SJSA1 (cell line): ENCODE measurements at places on chromosomes 11 and 22.
A peak's percentile ranks its signal among the peaks of the same experiment; 100 is the strongest.

GRCh38 chr11:91365986-91366585 lies 858.5 kb upstream of the FAT3 start:
- DNase-seq: no peak

GRCh38 chr11:27673979-27674663 lies 26.1 kb downstream of the BDNF start:
- no peak for DNase-seq

DNA sequence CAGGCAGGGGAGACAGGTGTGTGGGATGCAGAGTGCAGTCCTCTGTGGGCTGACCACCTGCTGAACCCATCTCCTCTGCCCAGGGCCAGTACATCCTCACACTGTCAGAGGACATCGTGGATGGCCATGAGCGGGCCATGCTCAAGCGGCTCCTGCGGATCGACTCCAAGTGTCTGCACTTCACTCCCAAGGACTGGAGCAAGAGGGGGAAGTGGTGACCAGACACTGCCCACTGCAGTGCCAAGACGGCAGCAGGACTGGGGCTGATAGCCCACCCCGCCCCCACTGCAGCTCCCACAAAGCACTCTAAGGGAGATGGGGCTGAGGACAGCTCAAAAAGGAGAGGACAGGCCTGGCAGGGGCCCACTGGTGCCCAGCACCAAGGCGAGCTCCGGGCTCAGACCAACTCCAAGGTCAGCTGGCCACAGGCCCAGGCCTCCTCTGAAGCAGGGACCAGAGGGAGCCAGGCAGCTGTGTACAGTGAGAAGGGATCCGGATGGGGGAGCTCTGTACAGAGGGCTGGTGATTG lies 1.6 kb downstream of the RNASEH2C start:
- no peak for DNase-seq

GRCh38 chr22:26942637-26942957 lies 285.2 kb downstream of the MIAT start:
- DNase-seq: no peak

- DNase-seq: peak; percentile 62
These were observed 51.1 kb upstream of the EED start for GRCh38 chr11:86193297-86194095.

GRCh38 chr22:33261699-33262098 lies 203.5 kb upstream of the SYN3 start:
- DNase-seq: no peak

- no peak for DNase-seq
These were observed 24.9 kb downstream of the SCUBE2 start for GRCh38 chr11:9066433-9066925.

GRCh38 chr11:126494831-126495230 lies 139.3 kb downstream of the ST3GAL4 start:
- no peak for DNase-seq

DNA sequence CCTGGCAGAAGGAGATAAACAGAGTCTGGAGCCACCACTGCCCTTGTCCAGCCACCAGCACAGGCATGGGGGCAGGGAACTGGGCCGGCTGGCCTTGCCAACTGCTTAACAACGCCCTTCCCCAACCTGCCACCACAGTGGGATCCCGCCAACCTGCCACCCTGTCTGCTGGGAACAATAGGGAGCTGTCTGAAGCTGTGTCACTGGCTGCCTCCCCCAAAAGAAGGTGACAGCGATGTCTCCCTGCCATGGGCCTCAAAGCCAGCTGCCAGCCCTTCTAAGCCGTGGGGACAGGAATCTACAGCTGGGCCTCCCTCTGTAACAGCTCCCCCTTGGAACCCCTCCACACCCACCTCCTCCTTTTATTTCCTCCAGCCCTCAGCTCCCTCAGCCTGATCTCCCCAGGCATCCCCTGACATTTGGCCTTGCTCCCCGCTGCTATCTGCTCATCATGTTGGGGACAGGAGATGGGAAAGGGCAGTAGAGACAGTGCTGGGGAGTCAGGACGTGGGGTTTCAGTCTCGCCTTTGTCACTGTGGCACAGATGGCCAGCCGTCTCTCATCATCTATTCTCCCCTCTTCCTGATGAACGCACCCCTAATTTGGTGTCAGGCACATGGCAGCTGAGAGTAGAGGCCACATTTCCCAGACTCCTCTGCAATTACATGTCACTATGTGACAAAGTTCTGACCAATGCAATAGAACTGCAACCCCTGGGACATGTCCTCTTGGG lies 51.3 kb upstream of the PRDM11 start:
- no peak for DNase-seq

GRCh38 chr11:30914143-30914762 lies 328.1 kb upstream of the MPPED2 start:
- DNase-seq: peak; percentile 5

DNA sequence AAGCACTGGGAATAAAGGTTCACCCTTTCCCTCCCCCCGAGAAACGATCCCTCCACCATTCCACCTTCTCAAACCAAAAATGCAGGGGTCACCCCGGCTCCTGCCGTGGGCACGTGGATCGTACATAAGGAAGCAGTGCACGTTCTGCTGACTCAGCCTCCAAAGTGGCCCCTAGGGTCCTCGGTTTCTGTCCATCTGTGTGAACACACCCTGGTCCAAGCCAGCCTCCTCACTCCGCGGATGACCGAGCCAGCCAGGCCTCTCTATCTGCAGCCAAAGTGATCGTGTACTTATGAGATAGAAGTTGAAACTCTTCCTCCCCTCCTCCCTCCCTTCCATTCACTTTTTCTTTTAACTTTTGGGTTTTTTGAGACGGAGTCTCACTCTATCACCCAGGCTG lies 16.2 kb downstream of the C11orf24 start:
- no peak for DNase-seq

GRCh38 chr11:73464347-73464746 lies 88.1 kb downstream of the RELT start:
- no peak for DNase-seq

DNA sequence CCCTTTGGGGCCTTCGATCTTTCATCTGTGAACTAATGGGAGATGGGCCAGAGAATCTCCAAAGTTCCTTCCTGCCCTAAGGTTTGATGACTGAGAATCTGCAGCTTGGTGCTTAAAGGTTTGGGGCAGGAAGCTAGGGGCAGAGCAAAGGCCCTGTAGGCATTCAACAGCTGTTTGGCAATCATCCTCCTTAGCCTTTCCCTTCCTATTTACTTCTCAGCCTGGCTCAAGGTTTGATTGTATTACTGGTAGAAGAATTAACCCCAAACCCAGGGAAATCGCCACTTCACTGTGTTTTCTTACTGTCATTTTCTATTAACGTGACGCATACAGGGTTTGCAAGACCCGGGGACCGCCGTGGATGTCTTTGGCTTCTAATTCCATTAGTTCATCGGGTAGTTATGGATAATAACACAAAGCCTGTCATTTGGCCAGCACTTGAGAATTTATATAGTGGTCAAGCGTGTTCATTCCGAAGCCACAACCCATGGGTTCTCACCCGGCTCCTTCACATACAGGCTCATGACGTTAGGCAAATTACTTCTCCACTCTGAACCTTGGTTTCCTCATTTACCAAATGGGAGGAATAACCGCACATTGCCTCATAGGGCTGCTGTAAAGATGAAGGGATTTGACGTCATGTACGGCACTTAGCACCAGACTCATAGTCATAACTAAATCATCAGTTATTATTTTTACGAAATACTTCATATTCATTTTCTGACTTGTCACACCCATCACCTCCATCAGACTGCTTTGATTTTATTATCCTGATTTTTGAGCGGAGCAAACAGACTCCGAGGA lies 158.1 kb downstream of the FBXO7 start:
- no peak for DNase-seq

DNA sequence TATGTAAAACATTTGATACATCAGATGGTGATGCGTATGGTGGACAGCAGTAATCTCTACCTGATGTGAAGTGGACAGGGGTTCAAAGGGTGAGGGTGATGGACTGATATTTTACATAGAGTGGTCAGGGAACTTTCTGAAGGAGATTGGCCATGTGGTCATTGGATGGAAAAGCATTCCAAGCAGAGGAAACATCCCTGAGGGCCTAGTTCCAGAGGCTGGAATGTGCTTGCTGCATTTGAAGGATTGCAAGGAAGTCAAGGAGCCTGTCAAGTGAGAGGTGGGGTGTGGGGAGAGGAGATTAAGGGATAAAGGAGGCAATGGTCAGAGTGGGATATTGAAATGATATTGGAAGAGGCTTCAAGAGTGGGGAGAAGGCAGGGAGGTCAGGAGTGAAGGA lies 151.9 kb upstream of the NTM start:
- DNase-seq: no peak

- DNase-seq: no peak
These were observed 44.9 kb upstream of the VSTM5 start for GRCh38 chr11:93895106-93895862.

- no peak for DNase-seq
These were observed 7.5 kb upstream of the SIGIRR start for GRCh38 chr11:422249-422656.

DNA sequence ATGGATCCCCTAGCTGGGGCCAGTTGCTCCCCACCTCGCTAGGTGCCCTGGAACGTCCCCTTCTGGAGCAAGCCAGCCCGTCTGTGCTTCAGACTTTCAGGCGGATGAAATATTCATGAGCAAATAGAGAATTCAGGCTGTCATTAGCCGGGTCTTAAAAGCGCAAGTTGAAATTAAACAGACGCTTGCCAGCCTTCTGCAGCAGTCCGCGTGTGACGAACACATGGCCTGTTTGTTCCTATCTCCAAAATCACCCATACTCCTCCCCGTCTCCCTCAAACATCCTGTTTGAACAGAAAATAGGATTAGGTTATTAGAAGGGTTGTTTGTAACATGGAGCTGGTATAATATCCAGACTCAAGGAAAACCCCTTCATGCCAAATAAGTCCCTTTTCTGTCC lies 38.7 kb downstream of the MYO18B start:
- DNase-seq: no peak

DNA sequence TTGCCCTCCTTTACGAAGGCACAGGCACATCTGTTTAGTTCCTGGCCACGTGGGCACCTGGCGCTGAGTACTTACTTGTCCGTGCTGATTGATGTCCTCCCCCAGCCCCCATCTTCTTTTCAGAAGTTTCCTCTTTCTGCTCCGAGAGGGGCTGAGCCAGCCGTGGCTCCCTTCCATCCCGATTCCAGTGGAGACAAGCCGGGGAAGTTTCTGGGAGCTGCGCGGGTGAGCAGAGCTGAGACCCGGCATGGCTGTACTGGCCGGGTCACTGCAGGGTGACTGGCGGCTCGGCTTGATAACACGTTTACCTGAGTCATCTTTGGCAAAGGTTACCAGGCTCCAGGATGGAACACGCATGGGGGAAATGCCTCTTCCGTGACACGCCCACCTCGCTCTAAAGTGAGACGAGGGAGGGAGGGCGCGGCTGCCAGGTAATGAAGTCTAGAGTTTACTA lies 45.4 kb upstream of the ATXN10 start:
- no peak for DNase-seq

DNA sequence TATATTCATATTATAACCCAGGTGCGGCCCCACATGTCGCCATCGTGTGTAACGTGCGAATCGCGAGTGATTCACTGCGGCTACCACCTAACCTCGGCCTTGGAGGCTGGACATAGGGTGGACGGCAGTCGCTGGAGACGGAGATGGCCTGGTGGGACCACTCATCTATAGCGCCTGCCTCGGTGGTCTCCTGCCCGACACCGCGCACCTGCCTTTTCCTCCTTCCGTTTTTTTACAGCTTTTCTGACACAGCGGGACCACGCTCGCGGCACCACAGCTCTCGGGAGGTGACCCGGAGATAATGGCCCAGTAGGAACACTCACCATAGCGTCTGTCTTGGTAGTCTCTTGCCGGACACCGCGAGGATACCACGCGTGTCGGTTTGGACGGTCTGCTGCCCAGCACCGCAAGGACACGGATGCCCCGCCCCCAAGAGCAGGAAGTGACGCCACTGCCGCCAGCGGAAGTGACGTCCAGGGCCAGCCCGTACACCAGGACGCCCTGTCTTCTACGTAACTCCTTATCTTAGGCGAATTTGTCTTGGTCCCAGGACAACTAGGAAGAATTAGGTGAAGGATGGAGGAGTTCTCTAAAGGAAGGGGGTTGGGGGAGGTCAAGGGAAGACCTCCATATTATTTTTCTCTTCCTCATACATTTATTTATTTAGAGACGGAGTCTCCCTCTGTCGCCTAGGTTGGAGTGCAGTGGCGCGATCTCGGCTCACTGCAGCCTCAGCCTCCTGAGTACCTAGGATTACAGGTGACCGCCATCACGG lies 6.4 kb downstream of the SNU13 start:
- DNase-seq: peak; percentile 67

DNA sequence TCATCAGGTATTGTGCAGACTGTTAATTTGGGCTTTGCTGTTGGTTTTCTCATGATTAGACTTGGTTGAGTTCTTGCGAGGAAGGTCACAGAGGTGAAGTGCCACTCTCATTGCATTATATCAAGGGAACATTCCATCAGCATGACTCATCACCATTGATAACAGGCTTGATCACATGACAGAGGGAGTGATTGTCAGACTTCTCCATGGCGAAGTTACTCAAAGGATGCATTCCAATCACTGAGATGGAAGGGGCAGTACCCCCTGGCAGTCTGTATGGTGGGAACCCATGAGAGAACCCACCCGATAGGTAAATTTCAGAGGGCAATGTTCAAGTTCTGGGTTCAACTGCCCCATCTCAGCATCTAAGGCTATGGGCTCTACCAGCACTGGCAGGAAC lies 19.4 kb upstream of the P2RY2 start:
- peak; percentile 15 for DNase-seq

DNA sequence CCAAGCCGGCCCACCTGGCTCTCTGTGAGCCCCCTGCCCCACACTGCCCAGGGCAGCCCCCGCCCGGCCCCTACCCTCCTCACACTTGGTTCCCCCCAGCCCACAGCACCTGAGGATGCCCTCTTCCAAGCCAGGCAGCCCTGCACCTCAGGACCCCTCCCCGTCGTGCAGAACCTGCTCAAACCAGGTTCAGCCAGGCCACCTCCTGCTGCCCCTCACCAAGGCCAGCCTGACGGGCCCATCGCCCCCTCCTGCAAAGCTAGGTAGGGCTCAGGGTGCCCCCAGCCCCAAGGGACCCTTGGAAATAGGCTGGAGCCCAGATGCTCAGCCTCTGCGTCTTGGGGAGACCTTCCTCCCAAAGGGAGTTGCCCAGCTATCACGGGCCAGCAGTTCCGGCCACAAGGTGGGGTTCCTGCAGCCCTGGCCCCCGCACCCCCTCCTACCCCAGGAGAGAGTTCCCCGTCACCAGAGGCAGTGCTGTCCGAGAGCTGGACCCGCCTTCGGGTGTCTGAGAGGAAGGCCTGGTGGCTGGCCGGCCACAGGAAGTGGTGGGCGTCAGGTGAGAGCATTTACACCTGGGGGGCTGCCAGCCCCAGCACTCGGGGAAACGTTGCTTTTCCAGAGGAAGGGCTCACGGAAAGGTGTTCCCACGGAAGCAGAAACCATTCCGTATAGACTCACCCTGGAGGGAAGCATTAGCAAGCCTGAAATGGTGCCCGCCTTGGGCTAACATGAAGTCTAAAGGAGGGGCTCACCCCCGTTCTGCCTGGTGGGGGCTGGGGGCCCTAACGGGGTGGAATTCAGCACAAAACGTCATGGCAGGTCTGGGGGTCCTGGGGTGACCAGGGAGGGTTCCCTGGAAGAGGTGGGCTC lies 3.2 kb upstream of the SYT8 start:
- no peak for DNase-seq

- no peak for DNase-seq
These were observed 49.5 kb downstream of the TP53I11 start for GRCh38 chr11:44901120-44901633.

- DNase-seq: no peak
These were observed 5.0 kb upstream of the APOL5 start for GRCh38 chr22:35712672-35713071.

- DNase-seq: no peak
These were observed 63.5 kb downstream of the BRD1 start for GRCh38 chr22:49764127-49764581.
